ENCODE measurements at places on chromosomes 13 and 19. TPM values are rescaled to one million over a fixed set of nuclear protein-coding genes. Genes with fewer than 3 reads are reported as not detected.

LGALS14 gene
- total RNA-seq, result not detected

ZNF737 gene
- 7.1 TPM for total RNA-seq

GRCh38 chr19:19588546-19588945 is 29.9 kb downstream of the PBX4 start:
- H3K27ac ChIP-seq, result no peak overlapping the region
- H3K27me3 ChIP-seq, result no peaks in the 10 kb centered on the region
- H3K36me3 ChIP-seq, result no peaks in the 10 kb centered on the region
- no peak overlapping the region for H3K4me3 ChIP-seq
- no peak for DNase-seq

- H3K27ac ChIP-seq, result no peak overlapping the region
- H3K4me3 ChIP-seq, result no peak overlapping the region
- peak; percentile 56 for DNase-seq
- H3K36me3 ChIP-seq, result peaks cover 4% of the 10 kb centered on the region
- H3K4me1 ChIP-seq, result no peaks in the 10 kb centered on the region
Measured at GRCh38 chr13:113545455-113545930, 39.1 kb upstream of the TFDP1 start.

EPS8L1 gene
- total RNA-seq, result 10.2 TPM

ZNF429 gene
- 9.3 TPM for total RNA-seq

TICAM1 gene
- 14.1 TPM for total RNA-seq

DNA sequence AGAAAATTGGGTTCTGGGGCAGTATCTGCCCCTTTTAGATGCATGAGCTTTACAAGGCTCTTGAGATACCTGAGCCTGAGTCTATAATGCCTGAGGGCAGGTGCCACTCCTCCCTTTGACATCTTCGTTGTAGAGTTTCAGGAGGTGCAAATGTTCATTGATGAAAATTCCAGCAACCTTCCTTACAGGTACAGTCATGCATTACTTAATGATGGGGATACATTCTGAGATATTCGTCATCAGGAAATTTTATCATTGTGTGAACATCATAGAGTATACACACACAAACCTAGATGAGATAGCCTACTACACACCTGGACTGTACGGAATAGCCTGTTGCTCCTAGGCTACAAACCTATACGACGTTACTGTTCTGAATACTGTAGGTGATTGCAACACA is 310.0 kb downstream of the SHISA2 start:
- no peaks in the 10 kb centered on the region for H3K36me3 ChIP-seq
- no peaks in the 10 kb centered on the region for H3K4me1 ChIP-seq
- H3K27ac ChIP-seq, result no peak overlapping the region
- no peak for DNase-seq
- no peak overlapping the region for H3K4me3 ChIP-seq

DNA sequence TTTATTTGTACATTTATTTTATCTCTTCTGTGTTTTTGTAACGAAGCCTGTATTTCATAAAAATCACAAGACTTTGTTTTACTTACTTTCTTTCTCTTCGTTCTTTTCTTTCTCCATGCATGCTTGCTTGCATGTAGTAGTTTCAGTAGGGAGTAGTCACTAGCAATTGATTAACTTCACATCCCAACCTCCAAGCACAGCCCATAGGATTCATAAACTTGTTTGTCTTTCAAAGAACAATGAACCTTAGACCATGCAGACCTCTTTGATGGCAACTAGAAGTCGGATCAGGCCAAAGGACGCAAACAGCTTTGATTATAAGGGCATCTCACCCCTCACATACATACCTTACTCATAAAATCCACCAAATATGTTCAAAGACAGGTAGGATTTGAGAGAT is 3.1 kb upstream of the PRR20A start:
- no peak overlapping the region for H3K4me3 ChIP-seq
- H3K4me1 ChIP-seq, result no peaks in the 10 kb centered on the region

DNA sequence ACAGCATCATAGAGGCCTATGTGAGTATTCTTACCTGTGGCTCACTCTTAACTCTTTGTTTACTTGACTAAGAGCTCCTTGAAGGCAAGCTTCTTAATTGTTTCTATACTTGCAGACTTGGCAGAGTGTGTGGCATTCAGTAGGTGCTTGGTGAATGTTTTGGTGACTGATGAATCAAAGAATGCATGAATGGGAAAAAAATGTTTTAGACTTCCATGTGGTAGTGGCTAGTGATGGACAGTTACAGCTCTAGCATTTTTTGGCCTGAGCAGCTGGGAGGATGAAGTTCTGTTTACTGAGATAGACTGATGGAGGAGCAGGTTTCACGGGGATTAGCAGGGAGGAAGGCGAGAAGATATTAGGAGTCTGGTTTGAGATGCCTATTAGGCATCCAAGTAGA is 13.6 kb downstream of the HAS1 start:
- no peak overlapping the region for H3K4me3 ChIP-seq
- no peaks in the 10 kb centered on the region for H3K4me1 ChIP-seq
- no peaks in the 10 kb centered on the region for H3K27me3 ChIP-seq
- DNase-seq, result no peak

GRCh38 chr19:35063940-35064818 is 22.7 kb downstream of the HPN start:
- no peak overlapping the region for H3K4me3 ChIP-seq
- H3K36me3 ChIP-seq, result no peaks in the 10 kb centered on the region
- H3K27ac ChIP-seq, result no peak overlapping the region
- H3K27me3 ChIP-seq, result no peaks in the 10 kb centered on the region
- no peaks in the 10 kb centered on the region for H3K4me1 ChIP-seq

SLC25A41 gene
- total RNA-seq, result not detected

DNA sequence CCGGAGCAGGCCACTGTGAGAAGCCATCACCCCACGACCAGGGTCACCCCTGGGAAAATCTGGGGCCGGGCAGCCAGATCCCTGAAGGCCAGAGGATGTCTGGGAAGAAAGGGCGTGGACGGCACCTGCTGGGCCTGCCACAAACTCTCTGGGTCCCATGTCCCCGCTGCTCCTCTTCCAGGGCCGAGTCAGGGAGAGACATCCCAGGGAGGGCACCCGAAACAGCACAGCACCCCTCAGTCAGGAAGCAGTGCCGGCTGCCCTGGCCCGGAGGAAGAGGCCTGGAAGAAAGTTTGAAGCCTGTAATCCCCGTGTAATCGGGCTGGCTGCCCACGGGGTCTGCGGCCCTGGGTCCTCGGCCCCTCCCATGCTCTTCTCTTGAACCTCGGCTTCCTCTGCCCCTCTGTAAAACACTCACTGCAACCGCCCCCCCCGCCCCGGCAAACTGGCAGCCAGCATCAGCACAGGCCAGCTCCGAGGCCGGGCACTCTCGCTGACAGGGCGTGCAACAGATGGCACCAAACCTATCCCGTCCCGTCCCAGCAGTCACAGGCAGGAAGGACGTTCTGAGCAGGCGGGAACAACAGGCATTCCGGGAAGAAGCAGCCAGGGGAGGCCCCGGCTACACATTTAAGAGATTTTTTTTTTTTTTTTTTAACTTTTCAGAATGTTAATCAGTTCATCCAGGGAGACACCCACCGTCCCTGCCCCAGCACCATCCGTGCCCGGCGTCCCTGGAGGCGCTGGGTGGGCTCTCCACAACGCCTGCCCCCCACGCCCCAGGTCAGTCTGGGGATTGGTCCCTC is 1.5 kb downstream of the SBNO2 start:
- H3K36me3 ChIP-seq, result no peaks in the 10 kb centered on the region
- peak overlapping the region; percentile 89 for H3K27ac ChIP-seq
- peak overlapping the region; percentile 95 for H3K4me3 ChIP-seq
- no peaks in the 10 kb centered on the region for H3K27me3 ChIP-seq

ANKRD24 gene
- 2.2 TPM for total RNA-seq

SHISA7 gene
- 0.06 TPM for total RNA-seq

DNA sequence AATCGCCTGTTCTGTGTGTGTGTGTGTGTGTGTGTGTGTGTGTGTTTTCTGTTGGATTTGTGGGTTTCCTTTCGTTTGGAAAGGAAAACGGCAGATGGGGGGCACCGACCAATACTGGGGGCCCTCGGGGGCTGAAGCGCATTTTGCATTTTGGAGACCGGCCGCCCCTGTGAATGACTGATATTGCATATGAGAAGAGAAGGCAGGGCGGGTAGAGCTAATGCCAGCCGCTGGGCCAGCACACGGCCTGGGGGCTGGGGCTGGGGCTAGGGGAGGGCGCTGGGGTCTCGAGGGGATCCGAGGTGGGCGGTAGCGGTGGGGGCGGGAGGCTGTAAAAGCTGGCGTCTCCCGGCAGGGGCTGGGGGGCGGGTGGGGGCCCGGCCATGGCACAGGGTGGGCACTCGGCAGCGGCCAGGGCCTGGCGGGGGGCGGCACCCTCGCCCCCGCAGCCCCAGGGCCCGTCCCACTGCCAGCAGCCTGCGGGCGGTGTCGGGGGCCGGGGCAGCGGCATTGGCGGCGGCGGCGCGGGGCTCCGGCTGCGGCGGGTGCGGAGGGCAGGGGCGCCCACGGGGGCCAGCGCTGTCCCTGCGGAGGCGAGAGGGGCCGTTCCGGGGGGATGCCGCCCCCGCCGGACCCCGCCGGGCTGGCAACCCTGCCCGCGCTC is 11.2 kb downstream of the ANO8 start:
- no peak overlapping the region for H3K27ac ChIP-seq
- no peak for DNase-seq
- no peaks in the 10 kb centered on the region for H3K27me3 ChIP-seq
- H3K4me3 ChIP-seq, result no peak overlapping the region
- no peaks in the 10 kb centered on the region for H3K4me1 ChIP-seq

DNA sequence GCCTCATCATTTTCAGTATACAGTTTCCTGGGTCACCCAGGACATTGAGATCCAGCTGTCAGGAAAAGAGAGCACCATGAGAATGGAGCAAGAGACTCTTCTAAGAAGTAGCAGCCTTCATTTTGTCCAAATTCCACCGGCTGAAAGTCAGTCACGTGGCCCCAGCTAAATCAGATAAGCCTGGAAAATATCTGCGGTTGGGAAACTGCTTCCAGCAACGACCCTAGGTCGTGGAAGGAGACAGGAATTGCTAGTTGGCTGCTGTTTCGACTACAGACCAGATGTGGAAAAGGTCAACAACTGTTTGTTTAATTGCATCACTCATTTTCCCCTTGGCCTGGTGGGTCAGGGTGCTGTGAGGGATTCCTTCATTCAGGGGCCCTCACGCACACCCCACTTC is 107.0 kb downstream of the ZNF536 start:
- H3K27ac ChIP-seq, result no peak overlapping the region
- no peak overlapping the region for H3K4me3 ChIP-seq
- H3K27me3 ChIP-seq, result no peaks in the 10 kb centered on the region
- no peaks in the 10 kb centered on the region for H3K36me3 ChIP-seq

GDF15 gene
- 41.8 TPM for total RNA-seq

DNA sequence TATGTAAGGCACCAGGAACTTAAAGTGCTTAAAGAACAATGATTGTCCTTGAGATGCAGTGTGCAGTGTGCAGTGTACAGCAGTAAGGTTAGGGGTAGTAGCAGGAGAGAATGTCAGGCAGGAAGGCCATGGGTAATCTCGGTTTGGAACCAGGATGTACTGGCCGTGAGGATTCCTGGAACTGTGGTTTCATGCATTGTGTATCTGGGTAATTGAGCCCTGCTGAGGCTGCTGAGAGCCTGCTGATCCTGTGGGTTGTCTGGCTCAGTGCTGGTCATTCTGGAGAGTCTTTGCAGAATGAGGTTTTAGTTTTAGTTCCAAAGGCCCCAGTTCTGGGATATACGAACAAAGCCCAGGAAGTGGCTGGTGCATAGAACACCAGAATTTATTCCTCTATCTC is 71.0 kb downstream of the ZNF568 start:
- H3K27ac ChIP-seq, result no peak overlapping the region
- no peaks in the 10 kb centered on the region for H3K36me3 ChIP-seq
- no peaks in the 10 kb centered on the region for H3K27me3 ChIP-seq
- H3K4me3 ChIP-seq, result no peak overlapping the region
- no peak for DNase-seq

ITGBL1 gene
- total RNA-seq, result 9.5 TPM

OR7A5 gene
- total RNA-seq, result not detected

- DNase-seq, result no peak
- no peaks in the 10 kb centered on the region for H3K4me1 ChIP-seq
- no peak overlapping the region for H3K27ac ChIP-seq
- no peak overlapping the region for H3K4me3 ChIP-seq
- no peaks in the 10 kb centered on the region for H3K27me3 ChIP-seq
Measured at GRCh38 chr13:77874406-77874805, 44.2 kb downstream of the EDNRB start.

KLK4 gene
- not detected for total RNA-seq

- no peak overlapping the region for H3K4me3 ChIP-seq
- H3K4me1 ChIP-seq, result peaks cover 46% of the 10 kb centered on the region
- DNase-seq, result no peak
- H3K36me3 ChIP-seq, result no peaks in the 10 kb centered on the region
Measured at GRCh38 chr19:5951338-5951861, 26.5 kb downstream of the RANBP3 start.

ZNF440 gene
- 7.1 TPM for total RNA-seq

- H3K27ac ChIP-seq, result no peak overlapping the region
- no peak overlapping the region for H3K4me3 ChIP-seq
- H3K4me1 ChIP-seq, result no peaks in the 10 kb centered on the region
- DNase-seq, result no peak
- H3K36me3 ChIP-seq, result no peaks in the 10 kb centered on the region
Measured at GRCh38 chr13:112917056-112917664, 51.9 kb upstream of the MCF2L start.

GJB2 gene
- 4.5 TPM for total RNA-seq

DNA sequence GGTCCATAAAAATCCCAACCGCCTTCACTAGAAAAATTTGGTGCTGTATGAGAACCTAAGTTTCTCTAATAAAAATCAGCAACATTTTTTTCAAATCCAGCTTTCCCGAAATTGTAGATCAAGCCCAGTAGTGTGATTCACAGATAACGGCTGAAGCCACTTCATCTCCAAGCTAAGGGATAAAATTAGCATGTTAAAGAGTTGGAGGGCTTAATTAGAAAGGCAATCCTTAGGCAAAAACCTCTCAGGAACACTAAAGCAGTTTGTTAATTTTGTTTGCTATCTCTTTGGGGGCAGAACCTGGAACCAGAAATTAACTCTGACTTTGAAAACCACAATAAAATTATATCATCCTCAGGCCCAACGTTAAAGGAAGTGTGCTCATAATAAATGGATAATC is 820.2 kb downstream of the GPC5 start:
- DNase-seq, result no peak
- no peaks in the 10 kb centered on the region for H3K27me3 ChIP-seq
- no peaks in the 10 kb centered on the region for H3K36me3 ChIP-seq
- H3K4me3 ChIP-seq, result no peak overlapping the region
- no peak overlapping the region for H3K27ac ChIP-seq

DNA sequence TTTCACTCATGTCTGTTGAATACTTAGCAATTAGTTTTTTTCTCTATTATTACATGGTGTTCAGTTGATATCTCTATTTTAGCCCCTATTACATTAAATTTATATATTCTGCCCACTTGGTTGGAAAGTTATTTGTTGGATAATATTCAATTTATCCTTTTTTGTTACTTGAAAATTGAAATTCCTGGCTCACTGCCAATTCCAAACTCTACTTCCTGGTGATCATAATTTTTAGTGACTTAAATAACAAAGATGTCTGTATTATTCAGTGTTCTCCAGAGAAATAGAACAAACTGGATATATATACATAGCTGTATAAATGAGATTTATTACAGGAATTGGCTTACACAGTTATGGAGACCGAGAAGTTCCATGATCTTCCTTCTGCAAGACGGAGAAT is 93.6 kb downstream of the GPC5 start:
- H3K27ac ChIP-seq, result no peak overlapping the region
- H3K4me1 ChIP-seq, result no peaks in the 10 kb centered on the region
- no peaks in the 10 kb centered on the region for H3K27me3 ChIP-seq

SERPINE3 gene
- not detected for total RNA-seq
